Kidney epithelial cell (primary cell): ENCODE measurements at places on chromosomes 5 and 9. TPM values are rescaled to one million over a fixed set of nuclear protein-coding genes. Genes with fewer than 3 reads are reported as not detected.
A peak's percentile ranks its signal among the peaks of the same experiment; 100 is the strongest.

- no peak for DNase-seq
These were observed 61.9 kb downstream of the SNX24 start for GRCh38 chr5:122907276-122907675.

DNA sequence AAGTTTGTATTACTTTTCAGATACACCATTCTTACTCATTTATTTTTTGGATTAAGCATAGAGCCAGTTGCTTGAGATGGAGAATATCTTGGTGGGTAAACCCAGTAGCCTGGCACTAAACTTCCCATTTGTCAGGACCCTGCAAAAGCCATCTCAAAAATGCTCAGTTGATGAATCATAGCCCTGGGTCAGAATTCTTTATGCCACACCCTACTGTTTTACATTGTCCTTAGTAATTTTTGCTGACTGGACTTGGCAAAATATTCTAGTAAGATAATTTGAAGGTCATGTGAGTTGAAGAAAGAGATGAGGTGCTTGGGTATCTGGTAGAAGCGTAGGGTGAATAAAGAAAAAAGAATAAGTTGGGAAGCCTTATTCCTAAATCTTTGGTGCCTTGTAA lies 50.7 kb downstream of the C7 start:
- DNase-seq: no peak

- no peak for DNase-seq
These were observed 78.9 kb upstream of the CXCL14 start for GRCh38 chr5:135657536-135658305.

CLTB gene
- 163 and 172 TPM in 2 replicates for total RNA-seq

GRCh38 chr9:119968836-119969707 lies 599.8 kb upstream of the BRINP1 start:
- peak; percentile 25 for DNase-seq

FOCAD gene
- total RNA-seq: 42.4 and 62.9 TPM in 2 replicates

CBY3 gene
- not detected in 2 replicates for total RNA-seq

DNA sequence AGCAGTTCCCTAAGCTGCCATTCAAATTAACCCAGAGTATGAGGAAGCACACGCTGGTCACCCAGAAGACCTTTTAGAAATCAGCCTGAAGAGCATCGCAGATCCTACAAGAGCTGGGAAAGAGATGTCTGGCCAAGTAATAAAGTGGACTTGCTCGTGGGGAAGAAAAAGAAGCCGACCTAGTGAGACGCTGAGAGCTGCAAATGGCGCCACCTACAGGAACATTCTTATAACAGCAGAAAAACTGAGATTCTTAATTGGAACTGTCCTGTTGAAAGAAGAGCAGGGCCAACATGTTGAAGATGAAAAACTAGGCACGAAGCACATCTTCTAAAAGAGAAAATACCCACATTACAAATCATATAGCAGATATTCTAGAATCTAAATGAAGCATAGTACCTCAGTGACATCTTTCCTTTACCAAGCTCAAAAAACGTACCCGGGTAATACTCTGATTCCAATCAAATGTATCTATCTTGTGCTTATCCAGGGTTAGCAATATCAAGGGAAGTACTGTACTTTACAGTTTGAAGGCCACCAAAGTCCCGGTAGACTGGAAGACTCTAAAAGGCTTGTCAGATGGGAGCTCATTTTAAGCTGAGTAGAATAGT lies 3.9 kb upstream of the GNAQ start:
- DNase-seq: peak; percentile 37

DNA sequence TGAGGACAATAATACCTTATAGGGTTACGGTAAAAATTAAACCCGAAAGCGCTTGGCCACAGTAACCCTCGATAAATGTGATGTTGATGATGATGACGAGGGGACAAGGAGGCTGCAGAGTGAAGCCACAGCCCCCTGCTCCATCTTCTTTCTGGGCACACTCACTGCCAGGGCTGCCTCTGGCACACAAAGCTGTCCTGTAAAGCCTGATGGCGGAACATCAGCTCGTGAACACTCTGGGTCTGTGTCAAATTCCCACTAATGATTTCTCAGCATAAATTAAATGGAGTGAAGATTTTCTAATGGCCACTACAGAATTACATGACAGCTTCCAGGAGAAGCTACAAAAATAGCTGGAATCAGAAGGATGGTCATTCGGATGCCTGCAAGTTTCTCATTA lies 142.2 kb downstream of the TTLL11 start:
- no peak for DNase-seq

GRCh38 chr5:125446986-125447385 lies 700.5 kb upstream of the ZNF608 start:
- no peak for DNase-seq

GRCh38 chr5:116441223-116441622 lies 133.4 kb downstream of the SEMA6A start:
- no peak for DNase-seq

GRCh38 chr9:14198047-14198840 lies 115.7 kb downstream of the NFIB start:
- DNase-seq: no peak

DNA sequence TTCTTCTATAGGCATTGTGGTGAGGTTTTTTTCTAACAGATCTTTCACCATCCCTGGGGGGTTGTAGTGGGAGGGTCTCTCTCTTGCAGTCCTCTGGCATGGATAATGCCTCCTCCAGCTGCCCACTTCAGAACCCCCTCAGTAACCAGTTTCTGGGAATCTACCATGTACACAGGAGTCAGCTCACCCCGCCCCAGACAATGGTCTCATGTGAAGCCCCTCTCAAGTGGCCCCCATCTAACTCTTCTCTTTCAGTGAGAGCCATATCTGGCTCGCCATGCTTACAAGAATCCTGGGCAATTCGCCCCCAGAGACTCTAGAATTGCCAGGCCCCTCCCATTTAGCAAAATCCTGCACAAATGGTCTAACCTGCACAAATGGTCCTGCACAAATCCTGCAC lies 144.4 kb upstream of the FSTL4 start:
- DNase-seq: no peak

DNA sequence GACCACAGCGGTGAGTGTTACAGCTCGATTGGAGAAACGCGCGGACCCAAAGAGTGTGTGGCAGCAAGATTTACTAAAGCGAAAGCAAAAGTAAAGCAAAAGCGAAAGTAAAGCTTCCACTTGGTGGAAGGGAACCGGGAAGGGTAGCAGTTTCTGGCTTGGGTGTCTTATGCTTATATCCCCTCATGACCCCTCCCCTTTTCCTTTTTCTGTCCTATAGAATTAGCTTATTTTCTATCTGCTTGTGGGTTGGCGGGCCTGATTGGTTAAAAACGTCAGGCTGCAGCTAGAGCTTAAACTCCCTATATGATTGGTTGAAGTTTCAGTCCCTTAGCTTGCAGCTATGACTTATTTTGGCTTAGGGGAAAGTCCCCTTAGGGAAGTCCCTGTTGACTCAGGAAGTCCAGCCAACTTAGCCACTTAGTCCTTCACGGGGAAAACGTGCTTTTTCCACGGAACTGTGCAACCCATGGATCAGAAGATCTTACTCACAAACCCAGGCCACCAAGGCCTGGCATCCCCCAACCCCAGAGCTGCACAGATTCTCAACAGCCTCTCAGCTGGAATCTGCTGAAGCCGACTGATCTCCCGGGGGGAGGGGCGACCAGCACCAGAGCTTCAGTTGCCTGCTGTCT lies 114.2 kb upstream of the ADAMTS16 start:
- no peak for DNase-seq

GRCh38 chr5:116583085-116583861 lies 8.7 kb upstream of the SEMA6A start:
- no peak for DNase-seq

HTR1A gene
- total RNA-seq: not detected in 2 replicates

SLC2A8 gene
- total RNA-seq: 27.5 and 28.8 TPM in 2 replicates

LRRC19 gene
- total RNA-seq: under 0.01 TPM in 1 of 2 replicates, not detected in the other

DNA sequence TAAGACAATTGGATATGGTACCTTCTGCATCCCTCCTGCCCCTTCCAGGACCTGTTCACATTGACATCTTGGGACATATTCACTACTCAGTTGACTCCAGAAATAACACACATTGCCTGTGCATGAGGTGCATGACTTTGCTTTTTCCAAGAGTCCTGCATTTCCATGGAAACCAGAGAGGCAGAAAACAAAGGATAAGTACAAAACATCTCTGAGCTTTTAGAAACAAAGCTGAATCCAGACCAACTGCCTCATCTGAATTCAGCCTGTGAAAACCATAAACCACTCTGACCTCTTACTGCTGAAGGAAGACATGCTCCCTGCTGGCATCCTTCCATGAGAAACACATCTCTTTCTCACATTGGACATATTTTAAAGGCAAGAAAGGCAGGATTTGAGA lies 695.1 kb downstream of the TAF11L14 start:
- DNase-seq: no peak

DNA sequence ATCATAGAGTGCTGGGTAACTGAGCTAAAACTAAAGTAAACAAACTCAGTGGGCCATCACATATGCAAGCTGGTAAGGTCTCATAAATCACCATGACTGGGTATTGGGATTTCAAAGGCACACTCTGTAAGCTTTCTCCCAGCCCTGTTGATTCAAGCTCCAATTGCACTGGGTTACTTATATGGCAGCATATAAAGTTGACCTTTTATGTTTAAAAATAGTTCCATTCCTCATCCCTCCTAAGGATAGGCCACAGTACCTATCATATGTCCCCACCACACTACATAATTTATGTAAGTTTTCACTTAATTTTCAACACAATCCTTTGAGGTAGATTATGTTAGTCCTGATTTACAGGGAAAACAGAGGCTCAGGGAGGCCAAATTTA lies 438.4 kb downstream of the RAB3C start:
- no peak for DNase-seq

IL33 gene
- 0.68 and 0.84 TPM in 2 replicates for total RNA-seq

DNA sequence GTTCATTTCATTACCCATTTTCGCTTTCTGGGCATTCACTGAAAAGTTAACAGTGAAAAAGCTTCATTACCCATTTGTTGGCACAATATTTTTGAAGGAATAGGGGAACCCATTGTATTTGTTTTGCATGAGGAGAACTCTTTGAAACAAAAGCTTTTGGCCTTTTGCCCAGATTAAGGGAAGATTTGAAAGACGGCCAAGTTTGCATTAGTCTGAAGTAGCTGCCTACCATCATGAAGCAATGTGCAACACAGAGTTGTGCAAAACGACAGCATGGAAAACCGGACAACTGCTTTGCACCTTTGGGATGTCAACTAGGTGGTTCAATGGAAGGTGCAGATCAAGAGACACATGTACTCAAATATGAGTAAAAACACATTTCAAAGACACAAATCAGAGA lies 84.9 kb downstream of the TRPM3 start:
- DNase-seq: no peak

- no peak for DNase-seq
These were observed 70.5 kb downstream of the LMNB1 start for GRCh38 chr5:126847456-126847820.

DNA sequence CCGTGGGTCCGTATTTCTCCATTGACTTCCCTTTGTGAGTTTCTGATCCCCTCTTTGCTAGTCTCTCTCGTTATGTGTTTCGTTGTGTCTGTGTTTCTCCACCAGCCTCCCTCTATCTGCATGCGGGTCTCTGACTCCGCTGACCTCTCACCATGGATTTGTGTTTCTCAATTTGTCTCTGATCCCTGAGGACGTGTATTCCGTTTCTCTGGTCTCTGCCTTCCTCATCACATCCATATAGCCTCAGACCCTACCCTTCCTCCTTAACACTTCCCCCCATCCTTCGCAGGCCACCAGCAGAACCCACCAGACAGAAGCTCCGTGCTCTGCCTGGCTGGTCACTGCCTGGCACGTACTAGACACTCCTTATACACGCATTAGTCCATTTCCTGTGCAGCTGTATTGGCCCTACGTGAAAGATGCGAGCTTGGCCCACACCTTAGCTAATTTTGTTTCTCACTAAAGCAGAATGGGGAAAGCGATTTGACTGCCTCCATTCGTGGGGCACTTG lies 631 bp downstream of the B4GALT7 start:
- no peak for DNase-seq

- no peak for DNase-seq
These were observed 103.3 kb upstream of the HMHB1 start for GRCh38 chr5:143708672-143709071.

DNA sequence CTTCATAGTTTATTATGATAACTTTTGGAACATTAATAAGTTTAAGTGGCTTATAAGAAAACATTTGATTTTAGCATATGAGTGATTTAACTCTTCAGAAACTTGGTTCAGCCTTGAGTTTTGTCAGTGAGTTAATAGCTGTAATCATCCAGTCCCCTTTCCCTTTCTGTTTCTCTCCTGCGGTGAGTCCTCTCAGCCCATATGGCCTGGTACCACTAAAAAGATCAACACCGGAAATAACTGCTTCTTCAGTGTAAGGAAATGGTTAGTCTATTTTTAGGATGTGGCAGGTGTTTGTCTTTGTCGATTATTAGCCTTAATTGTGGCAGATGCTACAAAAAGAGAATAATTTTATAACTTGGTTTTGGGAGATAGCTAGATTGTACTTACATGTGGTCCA lies 120.2 kb upstream of the GRHPR start:
- no peak for DNase-seq

- no peak for DNase-seq
These were observed 55.2 kb downstream of the ERBIN start for GRCh38 chr5:65981548-65981947.

GRCh38 chr9:93058355-93059010 lies at the start of gene SUSD3:
TSS of gene SUSD3 (plus strand) at chr9:93058701. CDS start at chr9:93058743, 42 bp downstream.
- no peak for DNase-seq

ADAMTS16 gene
- 1.8 and 2.8 TPM in 2 replicates for total RNA-seq

DNA sequence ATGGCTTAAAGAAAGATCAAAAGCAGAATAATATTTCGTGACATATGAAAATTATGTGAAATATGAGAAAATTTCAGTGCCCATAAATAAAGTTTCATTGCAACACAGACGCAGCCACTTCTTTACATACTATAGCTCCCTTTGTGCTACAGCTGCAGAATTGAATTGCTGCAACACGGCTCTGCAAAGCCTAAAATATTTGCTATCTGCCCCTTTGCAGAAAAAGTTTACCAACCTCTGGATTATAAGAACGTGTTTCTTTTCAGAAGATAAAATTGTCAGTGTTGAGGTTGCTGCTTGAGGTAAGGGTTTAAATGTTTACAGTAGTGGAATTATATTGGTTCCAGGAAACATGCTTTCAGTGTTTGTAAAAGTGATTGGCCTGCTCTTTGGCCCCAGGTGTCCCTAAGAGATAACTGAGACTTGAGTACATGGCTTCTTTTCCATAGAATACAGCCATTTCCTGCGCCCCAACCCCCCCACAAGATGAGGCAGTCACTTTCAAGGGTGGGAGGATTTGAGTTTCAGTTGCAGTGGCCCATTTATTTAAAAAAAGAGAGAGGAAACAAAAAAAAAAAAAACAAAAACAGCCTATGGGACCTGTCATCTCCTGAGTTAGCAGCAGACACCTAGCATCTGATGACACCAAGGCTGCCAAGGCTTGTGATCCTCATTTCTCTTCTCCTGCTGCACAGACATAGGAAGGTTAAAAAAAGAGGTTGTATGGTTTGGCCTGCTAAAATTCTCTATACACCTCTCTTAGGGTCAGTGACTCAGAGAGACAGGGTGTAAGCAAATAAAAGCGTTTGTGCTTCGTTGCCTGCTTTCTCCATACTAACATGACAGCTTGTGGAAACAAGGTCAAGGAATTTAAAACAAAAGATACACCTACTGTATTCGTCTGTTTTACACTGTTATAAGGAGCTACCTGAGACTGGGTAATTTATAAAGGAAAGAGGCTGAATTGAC lies 28.0 kb upstream of the HTR4 start:
- no peak for DNase-seq

- no peak for DNase-seq
These were observed 381.1 kb upstream of the ACTBL2 start for GRCh38 chr5:57863661-57864060.

PHYHD1 gene
- total RNA-seq: 17.8 and 21.2 TPM in 2 replicates
